ENCODE measurements at places on chromosomes 7 and 10. TPM values are rescaled to one million over a fixed set of nuclear protein-coding genes. Genes with fewer than 3 reads are reported as not detected.

Gene PIK3CG
- 10.7 TPM for polyA plus RNA-seq

DNA sequence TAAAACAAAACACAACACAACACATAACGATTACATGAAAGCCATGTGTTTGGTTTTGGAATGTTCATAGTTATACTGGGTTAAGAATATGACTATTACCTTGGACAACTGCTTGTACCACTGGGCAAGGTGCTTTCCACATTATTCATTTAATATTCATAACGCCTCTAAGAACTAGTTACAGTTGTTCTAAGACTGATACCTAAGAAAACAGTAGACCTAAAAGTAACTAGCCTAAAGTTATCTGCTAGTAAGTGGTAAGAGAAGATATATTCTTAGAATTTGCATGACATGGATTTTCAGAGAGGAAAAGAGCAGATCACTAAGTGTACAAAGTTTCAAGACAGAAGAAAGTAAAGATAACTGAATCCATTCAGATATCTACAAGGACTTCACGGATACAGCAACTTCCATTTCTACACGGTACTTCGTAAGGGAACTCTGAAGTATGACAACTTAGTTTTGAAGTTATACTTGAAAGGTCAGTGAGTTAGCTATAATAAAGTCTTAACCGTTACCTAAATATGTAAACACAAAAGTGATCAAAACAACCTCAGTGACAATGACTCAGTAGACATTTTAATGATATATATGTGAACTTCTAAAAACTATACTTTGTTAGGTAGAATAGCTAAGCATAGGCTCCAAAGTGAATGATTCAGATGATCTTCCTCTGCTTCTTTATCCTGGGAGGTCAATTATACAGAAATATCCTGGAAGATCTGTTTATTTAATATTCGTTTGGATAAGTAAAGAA lies 65.1 kb downstream of the MINDY3 start:
- no peak for DNase-seq

GRCh38 chr7:74418538-74418937 lies 35.2 kb upstream of the GTF2IRD1 start:
- DNase-seq: no peak

GRCh38 chr7:37150856-37151255 lies 297.8 kb downstream of the ELMO1 start:
- DNase-seq: no peak

Gene NPY4R2
- polyA plus RNA-seq: not detected

DNA sequence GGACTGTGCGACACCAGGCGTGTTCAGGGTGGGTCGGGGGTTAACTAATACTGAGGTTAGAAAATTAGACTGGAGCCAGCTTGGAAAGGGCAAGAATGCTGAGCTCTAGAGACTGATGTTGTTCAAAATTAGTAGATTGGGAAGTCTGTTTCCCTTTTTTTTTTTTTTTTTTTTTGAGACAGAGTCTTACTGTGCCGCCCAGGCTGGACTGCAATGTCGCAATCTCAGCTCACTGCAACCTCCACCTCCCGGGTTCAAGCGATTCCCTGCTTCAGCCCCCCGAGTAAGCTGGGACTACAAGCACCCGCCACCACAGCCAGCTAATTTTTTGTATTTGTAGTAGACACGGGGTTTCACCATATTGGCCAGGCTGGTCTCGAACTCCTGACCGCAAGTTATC lies 2.7 kb upstream of the CPVL start:
- DNase-seq: no peak

Gene SH2D4B
- not detected for polyA plus RNA-seq

Data from K562 (cell line).